ENCODE measurements at places on chromosomes 12 and 14. TPM values are rescaled to one million over a fixed set of nuclear protein-coding genes. Genes with fewer than 3 reads are reported as not detected.

DNA sequence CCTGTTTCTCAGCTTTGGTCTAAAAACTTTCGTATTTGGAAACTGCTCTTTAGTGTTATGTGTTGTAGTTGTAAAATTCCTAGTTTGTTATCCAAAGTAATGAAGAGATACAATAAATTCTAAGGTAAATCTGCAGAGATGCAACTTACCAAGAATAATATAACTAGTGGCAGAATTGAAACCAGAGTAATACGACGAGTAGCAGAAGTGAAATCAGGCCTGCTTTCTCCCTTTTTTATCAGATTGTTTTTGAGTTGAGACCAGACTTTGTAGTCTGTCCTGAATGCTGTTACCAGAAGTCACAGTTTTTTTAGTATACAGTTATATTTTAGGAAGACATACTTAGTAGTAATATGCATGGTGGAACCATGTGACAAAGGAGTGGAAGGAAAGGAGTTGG, 12.5 kb downstream of the PAPOLA start:
- no peak for DNase-seq

DNA sequence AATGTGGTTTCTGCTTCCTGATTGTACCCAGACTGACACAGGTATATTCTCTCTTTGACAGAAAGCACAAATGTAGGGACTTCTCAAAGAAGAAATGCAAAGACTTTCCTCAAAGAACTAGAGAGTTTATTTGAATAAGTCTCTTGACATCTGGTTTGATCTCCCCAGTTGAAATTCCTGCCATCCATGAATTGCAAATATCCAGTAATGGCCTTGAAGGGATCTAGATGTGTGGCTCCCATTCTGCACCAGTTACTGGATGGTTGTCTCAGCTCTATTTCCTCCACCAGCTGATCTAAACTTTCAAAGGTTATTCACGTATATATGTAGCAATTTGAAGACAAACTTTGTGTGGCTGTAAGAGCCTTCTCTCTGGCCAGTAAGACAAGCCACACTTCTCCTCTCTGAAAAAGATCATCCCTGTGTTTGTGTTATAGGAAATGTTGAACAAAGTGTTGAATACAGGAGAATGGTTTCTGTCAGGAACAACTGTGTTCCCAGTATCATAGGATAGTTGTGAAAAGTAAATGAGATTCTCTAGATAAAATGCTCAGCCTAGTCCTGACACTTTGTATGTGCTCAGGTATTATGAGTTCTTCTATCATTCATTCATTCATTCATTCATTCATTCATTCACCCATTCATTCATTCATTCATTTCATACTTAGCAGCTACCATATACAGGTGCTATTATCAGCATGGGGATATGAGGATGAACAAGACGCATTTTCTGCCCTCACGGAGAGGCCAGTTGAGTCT, 22.7 kb upstream of the GPRC5A start:
- DNase-seq = no peak

DNA sequence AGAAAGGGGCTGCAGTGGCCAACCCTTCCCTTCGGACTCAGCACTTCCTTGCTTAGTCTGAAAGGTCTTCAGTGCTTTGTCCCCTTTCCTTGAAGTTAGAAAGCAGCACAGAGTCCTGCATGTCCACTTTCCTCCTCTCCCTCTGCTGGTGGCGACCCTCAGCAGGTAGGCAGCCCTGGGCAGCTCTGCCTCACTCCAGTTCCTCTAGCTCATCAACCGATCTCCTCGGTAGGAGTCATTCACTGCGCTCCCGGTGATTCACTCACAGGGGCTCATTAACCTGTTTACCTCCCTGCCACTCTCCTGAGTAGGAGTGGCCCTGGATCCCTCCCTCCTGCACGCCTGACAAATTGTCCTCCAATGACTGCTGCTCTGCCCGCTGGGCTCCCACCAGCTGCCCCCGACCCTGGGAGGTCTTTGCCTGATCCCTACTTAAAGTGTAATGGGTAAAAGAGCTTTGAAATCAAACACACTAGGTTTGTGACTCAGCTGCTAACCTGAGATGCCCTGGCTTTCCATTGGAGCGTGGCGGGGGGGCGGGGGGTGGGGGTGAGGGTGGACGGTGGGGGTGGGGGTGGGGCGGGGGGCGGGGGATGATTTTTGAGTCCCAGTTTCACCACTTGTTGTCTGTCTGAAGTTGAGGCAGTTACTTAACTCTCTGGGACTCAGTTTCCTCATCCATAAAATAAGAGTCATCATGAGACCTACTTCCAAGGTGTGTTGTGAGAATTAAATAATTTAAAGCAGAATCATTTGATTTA, 4.2 kb downstream of the SCNN1A start:
- DNase-seq = no peak

DNA sequence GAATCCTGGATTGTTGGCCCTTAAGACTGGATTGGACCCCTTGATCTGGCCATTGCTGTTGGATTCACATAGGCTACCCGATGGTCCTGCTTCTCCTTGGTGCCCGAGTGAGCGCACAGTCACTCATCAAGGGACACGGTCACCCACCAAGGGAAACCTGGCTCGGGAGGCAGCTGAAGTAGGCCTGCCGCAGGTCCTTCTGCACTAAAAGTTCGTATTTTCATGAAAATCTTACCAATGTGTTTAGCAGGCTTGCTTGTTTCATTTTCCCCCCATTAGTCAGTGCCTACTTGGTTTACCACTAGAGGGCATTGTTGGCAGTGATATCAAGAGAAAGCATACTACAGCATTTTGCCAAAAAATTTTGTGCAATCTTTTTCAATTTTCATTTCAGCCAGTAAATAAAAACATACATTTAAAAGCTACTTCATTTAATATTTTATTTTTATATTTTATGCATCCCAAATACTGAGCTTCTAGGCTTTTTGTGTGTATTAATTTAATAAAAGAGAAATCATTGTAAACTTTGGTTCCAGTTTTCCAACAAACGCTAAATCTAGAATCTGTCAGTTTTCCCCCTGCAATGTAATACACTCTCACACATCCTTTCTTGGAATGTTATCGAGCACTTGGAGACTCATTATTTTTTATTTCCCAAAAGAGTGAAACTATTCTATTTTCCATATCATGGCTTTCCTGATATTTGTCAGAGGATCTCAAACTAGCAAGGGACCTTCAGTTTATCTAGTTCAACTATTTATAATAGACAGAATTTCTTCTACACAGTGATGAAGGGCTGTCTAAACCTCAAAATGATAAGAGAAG, 116.7 kb downstream of the LMNTD1 start:
- DNase-seq = peak; percentile 36

DNA sequence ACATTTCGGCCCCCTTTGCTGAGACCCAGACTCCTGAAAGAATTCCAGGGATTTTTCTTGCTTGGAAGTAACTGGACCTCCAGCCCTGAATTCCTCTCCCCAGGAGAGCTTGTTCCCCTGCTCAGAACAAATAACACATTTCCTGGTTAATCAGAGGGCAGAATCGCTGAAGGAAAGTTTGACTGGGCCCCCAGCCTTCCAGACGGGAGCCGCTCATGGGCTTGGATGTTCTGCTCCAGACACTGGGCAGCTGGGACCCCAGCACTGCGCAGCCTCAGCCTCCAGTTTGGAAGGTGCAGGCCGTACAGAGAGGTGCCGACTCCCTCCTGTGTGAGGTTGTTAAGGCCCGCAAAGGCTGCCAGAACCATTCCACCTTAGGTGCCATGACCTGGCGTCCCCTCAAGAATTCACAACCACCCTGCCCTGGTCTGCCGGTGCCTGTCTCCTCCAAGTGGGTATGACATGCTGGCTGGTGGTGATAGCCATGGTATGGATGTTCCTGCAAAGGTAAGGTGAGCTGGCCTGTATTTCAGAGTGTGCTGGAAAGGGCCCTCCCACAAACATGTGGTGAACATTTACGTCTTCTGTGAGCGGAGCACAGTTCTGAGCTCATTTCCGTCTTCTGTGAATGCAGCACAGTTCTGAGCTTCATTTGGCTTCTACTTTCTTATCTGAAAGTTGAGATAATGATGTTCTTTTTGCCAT, 5.1 kb upstream of the LTBP2 start:
- peak; percentile 33 for DNase-seq

DNA sequence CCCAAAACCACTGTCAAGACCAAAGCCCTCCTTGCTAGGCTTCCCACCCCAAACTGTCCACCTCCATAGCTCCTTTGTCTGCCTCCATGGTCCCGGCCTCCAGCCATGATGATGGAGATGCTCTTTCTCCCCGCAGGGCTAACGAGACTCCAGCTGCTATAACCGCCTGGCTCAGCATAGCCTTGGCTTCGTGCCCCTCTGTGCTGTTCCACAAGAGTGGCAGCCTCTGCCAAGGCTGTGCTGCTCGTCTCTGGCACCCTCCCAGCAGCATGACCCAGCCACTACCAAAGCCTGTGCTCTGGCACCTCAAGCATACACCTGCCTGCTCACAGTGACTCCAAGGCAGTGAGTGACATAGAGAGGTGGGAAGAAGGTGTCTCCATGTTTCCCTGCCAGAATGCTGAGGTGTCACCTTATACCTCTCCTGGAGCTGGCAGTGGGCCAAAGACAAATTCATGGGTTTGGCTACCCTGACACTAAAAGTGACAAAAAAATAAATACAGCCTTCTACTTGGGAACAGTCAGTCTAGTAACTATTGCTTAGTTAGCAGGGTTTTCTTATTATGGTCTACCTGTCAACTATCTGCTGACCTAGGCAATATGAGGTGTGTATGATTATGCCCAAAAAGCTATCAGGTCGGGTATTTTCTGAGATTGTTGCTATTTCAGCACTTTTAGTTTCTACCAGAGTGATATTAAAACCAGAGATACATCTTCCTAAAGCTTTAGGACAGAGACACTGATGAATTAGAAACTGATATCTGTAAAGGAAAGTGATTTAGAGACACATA, 16.1 kb upstream of the KRT73 start:
- DNase-seq = peak; percentile 89

DNA sequence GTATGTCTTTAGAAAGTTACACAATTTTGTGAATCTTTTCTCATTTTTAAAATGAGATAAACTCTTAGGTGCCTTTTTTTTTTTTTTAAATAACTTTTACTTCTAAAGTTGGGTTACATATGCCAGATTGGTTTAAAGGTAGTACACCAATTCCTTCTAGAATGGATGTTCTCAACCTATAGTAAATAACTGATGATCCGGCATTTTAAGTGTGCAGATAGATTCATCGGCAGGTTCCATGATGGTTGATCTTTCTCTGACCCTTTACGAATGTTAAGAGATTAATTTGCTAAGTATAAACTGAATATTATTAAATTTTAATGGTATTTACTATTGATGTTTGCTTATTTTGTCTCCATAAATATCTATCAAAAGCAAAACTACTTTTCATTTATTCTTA, 8.3 kb downstream of the AP5M1 start:
- no peak for DNase-seq

GRCh38 chr14:99033951-99034350, 238.0 kb downstream of the BCL11B start:
- no peak for DNase-seq

- DNase-seq = peak; percentile 41
Observed at GRCh38 chr14:89428546-89429198, 11.6 kb upstream of the FOXN3 start.

DNA sequence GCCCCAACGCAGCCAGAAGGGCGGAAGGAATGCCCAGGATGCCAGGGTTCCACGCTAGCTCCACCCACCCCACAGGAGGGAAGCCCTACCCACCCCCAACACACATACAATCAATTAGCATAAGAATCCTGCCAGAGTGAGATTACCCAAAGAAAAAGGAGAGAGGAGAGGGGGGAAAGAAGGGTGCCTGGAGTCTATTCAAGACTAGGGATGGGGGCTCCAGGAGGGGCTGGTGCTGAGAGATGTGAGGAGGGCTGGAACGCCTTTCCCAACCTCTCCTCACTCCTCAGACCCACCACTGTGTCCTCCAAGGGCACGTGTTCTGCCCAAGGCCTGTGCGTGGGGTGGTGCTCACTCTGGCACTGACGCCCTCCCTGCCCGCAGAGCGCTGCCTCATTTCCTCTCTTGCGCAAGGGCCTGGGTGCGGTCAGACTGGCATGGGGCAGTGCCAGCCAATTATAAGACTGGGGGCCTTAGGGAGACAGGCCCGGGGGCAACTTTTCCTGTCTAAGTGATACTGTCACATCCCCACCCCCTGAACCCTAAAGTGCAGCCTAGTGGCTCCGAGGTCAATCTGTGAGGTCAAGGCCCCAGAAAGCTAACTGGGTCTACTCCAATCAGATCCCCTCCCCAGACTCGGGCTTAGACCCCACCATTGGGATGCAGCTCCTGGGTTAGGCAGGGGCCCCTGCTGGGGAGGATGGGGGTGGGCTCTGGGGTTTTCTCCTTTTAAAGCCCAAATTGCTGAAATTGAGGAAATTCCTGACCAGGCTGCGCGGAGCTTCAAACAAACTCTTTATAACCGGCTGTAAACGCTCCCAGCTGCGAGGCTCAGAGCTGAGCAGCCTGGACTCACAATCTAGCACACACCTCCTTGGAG, 10.2 kb upstream of the ITGB7 start:
- DNase-seq = no peak

DNA sequence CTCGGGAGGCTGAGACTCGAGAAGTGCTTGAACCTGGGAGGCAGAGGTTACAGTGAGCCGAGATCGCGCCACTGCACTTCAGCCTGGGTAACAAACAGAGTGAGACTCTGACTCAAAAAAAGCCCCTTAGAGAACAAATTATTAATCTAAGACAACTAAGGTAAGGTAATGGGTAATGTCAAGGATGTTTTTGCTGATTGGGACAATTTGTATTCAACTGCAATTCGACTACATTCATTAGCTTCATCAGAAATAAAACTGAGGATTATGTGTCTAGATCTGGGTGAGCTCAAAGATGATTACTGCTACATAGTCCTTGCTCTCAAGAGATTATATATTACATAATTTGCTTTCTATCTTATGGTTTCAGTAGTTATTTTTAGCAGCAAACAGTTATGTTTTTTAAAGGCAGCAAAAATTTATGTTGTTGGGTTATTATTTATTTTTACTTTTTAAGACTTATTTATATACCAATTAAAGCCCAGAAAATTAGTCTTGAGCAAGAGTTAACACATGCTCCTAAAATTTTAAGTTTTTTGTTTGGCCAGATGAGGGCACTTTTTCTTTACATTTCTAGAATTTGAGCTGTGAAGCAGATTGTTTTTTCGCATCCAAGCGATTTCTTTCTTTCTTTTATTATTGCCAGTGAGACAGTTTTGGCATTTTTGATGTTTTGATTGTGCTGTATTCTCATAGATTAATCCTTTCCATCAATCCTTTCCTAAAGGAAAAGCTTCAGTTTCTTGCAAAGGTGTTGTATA, 52.3 kb downstream of the PLEKHA5 start:
- DNase-seq = no peak

DNA sequence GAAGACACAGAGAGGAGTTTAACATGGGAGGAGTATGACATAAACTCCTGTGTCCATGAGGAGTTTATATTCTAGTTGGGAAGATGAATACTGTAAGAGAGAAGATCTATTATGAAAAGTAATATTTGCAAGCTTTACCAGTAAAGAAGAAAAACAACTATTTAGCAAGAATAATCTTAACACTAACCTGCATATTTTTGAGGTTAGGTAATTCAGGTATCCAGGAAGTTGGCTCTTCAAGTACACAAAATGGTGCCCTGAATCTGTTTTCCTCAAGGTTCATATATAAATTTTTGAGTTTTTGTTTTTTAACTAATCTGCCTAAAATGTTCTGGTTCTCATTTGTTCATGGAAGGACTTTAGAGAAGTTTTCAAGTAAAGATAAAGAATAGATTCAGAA, 33.9 kb upstream of the KCNMB4 start:
- DNase-seq = no peak

The CCDC175 gene
- 9.8 TPM for total RNA-seq

The NFATC4 gene
- total RNA-seq = 53.5 TPM

The TSPAN9 gene
- 19.8 TPM for total RNA-seq

The FIGNL2 gene
- 1.7 TPM for total RNA-seq

The RHNO1 gene
- total RNA-seq = 22.8 TPM

Measured in testis (tissue), 5 donors.